Daoy (cell line): ENCODE measurements at places on chromosomes 7 and 10.

- no peak for DNase-seq
These were observed 323.7 kb downstream of the CDK14 start for GRCh38 chr7:90919816-90920215.

GRCh38 chr10:50604049-50604640 lies 19.6 kb downstream of the SGMS1 start:
- peak; percentile 48 for DNase-seq

- peak; percentile 60 for DNase-seq
These were observed 15.5 kb downstream of the STX1A start for GRCh38 chr7:73703757-73704639.

- DNase-seq: peak; percentile 73
These were observed 2.1 kb downstream of the VIM start for GRCh38 chr10:17229967-17230682.

DNA sequence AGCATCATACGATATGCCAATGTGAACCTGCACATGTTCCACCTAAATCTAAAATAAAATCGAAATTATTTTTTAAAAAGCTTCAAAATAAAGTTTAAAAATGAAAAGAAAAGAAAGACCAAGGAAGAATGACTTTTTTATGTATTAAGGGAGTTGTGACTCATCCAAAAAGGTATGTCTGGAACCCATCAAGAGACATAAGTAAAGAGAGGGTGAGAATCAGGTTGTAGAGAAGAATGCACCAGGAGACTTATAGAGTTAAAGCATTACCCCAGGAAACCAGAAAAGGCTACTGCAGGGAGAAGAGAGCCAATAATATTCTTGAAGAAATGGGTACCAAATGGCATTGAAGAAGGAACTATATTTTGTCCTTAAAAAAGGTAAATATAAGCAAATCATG lies 69.8 kb downstream of the CTTNBP2 start:
- DNase-seq: no peak

- DNase-seq: no peak
These were observed 227.4 kb upstream of the COBL start for GRCh38 chr7:51543801-51544553.

- no peak for DNase-seq
These were observed 573.4 kb upstream of the CNTNAP2 start for GRCh38 chr7:145543242-145543641.

- no peak for DNase-seq
These were observed 260.6 kb downstream of the WDR37 start for GRCh38 chr10:1316809-1317143.

DNA sequence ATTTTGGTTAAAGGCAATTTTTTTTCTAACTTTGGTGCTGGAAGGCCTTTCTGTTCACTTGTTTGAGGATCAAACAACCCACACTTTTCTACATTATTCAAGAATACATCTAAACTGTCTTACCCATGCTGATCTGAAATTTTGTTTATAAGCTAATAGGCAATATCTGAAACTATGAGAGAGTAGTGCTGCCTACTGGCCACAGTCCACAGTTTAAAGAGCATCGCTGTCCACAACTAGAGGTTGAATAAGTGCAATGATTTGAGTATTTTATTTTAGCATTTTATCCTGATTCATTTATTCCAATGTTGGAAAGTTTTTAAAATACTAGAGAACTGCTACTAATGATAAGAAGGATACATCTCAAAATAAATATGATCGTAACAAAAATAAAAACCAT lies 306.9 kb downstream of the ELMO1 start:
- DNase-seq: no peak

GRCh38 chr10:21993360-21994001 lies 10.0 kb downstream of the DNAJC1 start:
- DNase-seq: no peak

DNA sequence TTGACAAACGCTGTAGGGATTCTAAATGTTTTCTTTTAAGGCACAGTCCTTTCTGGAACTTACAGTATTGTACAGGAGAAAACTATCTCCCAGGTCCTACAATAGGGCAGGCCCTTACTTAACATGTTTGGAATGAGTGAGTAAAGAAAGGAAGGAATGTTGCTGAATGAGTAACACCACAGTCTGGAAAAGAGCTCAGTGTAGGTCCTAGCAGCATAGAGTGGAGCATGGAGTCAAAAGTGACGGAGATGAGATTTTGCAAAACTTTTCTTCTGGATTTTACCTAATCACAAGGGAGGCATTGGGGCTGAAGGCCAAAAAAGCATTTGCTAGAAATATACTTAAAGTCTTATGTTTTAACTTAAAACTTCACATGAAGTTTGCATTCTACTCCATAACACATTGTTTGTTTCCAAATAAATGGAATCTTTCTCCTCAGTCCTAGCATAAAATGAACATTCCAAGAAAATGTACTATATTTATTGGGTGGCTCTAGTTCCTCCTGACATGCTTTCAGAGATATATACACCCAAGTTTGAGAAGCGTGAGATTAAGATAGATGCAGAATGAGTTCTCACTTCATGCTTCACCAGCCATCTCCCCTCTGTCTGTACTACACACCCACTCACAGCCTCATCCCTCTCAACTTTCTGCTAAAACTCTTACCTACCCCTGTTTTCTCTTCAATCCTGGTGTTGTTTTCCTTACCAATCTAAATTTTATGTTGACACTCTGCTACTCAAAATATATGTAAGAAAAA lies 20.2 kb upstream of the ADD3 start:
- no peak for DNase-seq

DNA sequence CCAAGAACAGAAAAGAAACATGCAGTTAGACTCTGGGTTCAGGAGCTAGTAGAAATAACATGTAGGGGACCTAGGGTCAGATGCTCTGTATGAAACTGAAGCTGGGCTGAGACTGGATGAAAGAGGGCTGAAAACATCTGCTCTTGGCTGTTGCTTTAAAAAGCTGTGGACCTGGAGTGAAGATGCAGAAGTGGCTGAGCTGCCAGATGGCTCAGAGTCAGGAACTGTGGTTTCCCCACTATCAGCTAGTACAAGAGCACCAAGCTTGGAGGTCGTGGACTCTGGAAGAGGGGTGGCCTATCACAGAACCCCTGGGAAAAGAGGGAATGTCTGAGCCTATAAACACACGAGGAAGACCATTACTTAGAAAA lies 5.9 kb downstream of the ADK start:
- no peak for DNase-seq

GRCh38 chr7:128805225-128805624 lies 13.5 kb downstream of the CCDC136 start:
- DNase-seq: no peak
